Fibroblast of skin of scalp (primary cell): ENCODE measurements at places on chromosomes 2 and 18.

DNA sequence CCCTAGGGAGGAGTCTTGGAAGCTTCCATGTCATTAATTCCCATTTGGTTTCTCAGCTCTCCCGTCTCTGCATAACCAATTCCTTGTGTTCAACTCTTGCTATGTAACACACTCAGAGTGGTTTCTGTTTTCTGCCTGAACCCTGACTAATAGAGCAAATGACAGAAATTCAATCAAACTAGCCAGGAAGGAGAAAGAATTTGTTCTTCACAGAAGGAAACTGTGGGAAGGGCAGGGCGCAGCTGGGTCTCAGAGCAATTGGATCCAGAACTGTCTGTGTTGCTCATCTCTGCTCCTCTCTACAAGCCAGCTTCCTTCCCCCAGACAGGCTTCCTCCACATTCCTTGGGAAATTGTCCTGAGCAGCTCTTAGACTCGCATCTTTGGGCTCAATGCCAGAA is 269.8 kb downstream of the TNS1 start:
- peak; percentile 89 for DNase-seq

DNA sequence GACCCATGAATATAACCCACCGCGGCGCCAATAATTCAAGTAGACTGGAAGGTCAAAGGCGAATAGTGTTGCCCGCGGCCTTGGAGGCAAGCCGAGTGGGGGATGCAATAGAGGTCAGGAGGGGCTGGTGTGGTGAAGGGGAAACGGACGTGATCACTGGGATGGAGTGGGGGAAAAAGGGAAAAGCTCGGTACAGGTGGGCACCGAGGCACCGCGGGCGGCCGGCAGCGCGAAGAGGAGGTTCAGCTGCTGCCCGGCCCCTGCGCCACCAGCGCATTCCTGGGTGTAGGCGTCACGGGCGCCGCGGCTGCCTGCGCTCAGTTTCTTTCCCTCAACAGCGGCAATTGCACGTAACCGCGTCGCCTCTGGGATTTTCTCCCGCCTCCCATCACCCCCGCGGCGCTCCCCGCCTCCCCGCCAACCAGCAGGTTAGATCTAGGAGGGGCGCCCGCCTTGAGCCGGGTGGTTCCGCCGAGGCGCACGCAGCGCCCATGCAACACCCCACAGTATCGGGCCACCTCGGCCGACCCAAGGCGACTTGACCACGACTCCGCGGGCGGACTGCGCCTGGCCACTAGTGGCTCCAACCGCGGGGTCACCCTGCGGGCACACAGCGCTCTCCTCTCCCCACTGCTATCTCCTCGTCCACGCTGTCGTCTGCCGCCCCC is 1.5 kb downstream of the RND3 start:
- peak; percentile 88 for DNase-seq

- no peak for DNase-seq
Observed at GRCh38 chr18:21448299-21448698, 152.2 kb downstream of the ESCO1 start.

DNA sequence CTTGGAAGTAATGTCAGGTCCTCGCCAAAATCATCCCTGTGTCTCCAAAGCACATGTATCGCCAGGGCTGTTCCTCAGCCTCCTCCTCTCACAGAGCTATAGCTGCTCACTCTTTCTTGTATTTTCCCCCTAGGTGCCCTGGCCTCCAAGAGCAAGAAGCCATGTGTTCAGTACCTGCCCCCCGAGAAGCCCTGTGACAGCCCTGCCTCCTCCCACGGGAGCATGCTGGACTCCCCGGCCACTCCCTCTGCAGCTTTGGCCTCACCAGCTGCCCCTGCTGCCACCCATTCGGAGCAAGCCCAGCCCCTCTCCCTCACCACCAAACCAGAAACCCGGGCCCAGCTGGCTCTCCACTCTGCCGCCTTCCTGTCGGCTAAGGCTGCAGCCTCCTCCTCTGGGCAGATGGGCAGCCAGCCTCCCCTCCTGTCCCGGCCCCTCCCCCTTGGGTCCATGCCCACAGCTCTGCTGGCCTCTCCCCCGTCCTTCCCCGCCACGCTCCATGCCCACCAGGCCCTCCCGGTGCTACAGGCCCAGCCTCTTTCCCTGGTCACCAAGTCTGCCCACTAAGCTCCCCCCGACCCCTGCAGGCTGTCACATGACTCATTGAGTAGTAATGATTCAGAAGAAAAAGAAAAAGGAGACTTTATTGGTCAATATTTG is 18.8 kb downstream of the TGOLN2 start:
- no peak for DNase-seq

DNA sequence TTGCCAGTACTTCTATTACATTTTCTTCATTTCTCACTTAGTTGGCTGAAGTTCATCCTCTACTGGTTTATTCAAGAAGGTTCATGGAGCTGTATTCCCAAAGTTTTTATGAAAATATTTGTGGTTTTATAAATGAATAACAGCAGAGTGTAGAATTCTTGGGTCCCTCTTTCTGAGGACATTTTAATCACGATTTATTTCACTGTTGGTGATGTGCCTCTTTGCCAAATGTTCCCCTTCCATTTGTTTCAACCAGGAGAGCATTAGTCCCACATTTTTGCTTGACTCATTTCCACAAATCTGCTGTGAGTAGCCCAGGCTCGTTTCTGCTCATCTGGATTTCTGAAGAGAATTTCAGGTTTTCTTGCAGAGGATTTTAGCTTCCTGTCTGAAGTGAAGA is 20.8 kb downstream of the COPS7B start:
- DNase-seq: peak; percentile 41

DNA sequence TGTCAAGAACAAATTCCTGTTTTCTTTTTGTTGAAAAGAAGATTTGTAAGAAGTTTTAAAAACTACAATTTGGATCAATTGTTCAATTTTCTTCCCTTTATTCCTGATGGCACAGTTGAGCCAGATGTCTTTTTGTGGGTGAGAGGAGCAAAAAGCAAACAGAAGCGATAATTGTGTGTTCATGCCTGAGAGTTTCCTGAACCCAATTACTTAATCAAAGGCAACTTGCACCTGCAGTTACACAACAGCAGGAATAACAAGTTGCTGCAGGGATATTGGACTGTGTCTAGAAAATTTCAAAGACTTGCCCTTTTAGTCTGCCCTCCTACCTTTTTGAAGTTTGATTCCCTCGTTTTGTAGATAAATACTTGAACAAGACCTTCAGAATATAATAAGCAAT is 383.6 kb downstream of the DSEL start:
- DNase-seq: no peak

DNA sequence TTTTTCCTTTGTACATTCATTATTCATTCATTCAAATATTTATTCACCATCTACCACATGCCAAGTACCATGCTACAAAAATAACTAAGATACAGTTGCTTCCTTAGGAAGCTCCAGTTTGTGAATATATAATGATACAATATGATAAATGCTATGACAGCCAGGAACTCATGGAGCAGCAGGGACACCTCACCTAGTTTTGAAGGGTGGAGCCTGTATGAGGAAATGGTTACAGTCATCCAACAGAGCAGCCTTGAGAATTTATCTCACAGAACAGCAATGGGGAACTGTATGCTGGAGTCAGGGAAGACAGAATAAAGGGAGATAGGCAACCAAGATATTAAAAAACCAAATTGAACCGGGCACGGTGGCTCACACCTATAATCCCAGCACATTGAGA is 124.0 kb downstream of the OSBPL1A start:
- no peak for DNase-seq

GRCh38 chr18:50297621-50298442 is 10.3 kb upstream of the CXXC1 start:
- DNase-seq: peak; percentile 73

DNA sequence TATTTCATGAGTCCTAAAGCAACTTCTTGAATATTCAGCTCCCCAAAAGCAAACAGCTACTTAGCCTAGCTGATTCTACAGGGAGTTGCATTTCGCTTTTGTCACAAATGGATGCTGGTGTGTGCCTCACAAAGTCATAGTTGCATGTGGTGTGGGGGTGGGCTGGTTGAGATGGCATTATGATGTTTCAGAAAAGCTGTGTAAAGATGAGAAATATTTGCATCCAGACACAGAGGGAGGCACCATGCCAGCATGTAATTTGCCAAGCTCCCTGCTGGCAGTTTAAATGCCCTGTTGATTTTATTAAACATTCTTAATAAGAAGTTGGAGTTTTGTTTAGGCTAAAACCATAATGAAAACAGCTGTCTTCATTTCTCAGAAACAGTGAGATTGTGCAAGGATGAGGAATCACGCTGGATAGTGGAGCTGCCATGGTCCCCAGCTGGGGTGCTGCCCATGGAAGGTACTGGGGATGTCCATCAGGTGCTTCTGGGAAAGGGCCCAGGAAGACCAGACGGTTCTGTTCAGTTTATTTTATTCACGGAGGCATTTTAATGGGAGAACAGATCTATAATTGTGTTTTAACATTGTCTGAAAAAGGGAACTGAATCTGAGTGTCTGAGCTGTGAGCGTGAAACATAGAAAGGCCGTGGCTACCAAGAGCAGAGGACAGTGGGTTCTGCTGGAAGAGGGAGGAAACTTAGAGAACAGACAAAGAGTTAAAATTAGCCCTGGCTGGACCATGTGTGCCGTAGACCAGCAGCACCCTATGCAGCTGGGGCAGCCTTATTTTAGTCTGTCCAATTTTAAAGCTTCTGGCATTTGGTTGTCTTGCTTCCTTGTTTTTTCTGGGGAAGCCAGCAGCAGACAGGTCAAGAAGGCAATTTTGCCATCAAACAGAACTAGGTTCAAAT is 177.1 kb downstream of the FAM210A start:
- DNase-seq: peak; percentile 7

DNA sequence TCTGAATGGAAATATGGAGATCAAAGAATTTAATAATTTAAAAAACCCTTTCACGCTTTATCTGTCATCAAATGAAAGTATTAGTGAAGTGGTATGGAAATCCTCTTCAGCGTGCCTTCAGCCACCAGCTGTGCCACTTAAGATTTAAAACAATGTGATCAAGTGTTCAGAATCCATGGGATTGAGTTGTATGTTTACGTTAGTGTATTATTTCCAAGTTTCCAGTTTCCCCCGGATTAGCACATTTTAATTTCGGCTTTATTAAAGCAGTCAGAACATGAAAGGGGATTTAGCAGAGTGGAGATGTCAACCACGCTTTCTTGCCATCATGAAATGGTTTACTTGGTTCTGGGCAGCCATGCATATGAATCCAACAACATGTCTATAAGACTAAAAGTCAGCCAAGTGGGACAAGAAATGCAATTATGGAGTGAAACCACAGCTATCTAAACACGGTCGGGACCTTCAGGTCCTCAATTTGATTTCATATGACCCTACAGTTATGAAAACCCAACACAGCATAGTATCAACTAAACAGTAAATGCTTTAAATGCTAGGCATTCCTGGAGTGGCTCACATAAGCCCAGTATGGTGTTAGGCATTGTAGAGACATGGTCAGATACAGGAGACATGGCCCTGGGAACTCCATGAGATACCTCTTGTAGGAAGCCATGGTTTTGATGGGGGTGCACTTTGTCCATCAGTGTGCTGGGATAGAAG is 224.9 kb upstream of the EPAS1 start:
- DNase-seq: peak; percentile 90

DNA sequence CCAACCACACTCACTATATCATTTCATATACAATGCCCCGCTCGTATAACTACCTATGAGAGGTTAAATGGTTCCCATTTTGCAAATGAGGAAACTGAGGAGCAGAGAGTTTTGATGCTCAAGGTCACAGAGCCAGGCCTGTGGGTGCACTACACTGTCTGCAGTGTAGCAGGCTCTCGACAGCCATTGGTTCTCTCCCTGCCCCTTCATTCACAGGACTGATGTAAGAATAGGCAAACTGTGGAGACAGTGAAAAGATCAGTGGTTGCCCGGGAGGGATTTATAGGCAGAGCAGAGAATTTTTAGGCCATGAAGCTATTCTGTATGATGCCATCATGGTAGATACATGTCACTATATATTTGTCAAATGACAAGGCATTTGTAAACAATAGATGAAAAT is 39.0 kb upstream of the LBH start:
- peak; percentile 13 for DNase-seq

DNA sequence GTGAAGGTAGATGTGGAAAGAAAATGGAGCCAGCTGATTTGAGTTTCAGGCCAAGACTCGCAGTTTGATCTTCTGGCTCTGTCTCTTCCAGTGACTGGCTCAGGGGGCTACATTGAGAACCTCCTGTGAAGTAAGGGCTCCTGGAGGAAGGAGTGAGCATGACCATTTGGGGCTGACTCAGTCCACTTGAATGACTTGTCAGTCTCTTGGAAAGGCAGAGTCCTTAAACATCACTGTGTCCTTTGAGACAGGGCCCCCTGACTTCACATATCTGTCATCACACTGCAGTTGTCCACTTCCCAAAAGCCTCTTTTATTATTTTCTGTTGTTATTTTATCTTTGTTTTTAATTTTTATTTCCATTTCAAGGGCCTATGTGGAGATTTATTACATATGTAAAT is 204.6 kb upstream of the APCDD1 start:
- no peak for DNase-seq

GRCh38 chr2:198408171-198408570 is 603.8 kb downstream of the PLCL1 start:
- DNase-seq: no peak

GRCh38 chr2:60445684-60446179 is 107.7 kb downstream of the BCL11A start:
- DNase-seq: peak; percentile 49

- DNase-seq: no peak
Observed at GRCh38 chr2:196330645-196331044, 159.3 kb upstream of the STK17B start.

GRCh38 chr18:61908661-61909060 is 15.9 kb upstream of the RNF152 start:
- no peak for DNase-seq

DNA sequence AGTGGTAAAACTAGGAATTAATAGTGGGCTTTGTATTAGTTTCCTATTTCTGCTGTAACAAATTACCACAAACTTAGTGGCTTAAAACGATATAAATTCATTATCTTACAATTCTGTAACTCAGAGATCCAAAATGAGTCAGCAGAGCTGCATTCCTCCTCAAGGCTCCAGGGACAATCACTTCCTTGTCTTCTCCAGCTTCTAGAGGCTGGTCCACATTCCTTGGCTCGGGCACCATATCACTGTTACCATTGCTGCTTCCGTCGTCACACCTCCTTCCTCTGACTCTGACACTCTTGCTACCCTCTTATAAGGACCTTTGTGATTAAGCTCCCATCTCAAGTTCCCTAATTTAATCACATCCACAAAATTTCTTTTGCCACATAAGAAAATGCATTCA is 567.8 kb upstream of the KLHL29 start:
- DNase-seq: peak; percentile 41
